ENCODE measurements at places on chromosomes 12 and 14.

- no peak for DNase-seq
Measured at GRCh38 chr14:81028461-81028860, 73.0 kb downstream of the TSHR start.

GRCh38 chr14:23404331-23404900, 3.7 kb downstream of the MYH6 start:
- DNase-seq: no peak

DNA sequence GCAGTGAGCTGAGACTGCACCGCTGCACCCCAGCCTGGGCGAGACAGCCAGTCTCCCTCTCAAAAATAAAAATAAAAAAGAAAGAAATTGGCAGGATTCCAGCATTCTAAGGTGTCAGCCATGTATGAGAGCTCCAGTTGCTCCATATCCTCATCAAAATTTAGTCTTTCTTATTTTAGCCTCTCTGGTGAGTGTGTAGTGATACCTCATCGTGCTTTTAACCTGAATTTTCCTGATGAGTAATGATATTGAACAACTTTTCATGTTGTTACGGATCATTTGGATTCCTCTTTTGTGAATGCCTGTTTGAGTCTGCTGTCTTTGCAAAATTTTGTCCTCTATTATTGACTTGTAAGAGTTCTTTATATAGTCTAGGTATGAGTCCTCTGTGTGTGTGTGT, 28.5 kb downstream of the CCDC60 start:
- no peak for DNase-seq

- DNase-seq: no peak
Measured at GRCh38 chr12:51549637-51550036, 41.4 kb upstream of the SCN8A start.

GRCh38 chr14:92563359-92563758, 49.8 kb downstream of the RIN3 start:
- no peak for DNase-seq

- no peak for DNase-seq
Measured at GRCh38 chr12:96670334-96670899, 181.0 kb downstream of the CFAP54 start.

DNA sequence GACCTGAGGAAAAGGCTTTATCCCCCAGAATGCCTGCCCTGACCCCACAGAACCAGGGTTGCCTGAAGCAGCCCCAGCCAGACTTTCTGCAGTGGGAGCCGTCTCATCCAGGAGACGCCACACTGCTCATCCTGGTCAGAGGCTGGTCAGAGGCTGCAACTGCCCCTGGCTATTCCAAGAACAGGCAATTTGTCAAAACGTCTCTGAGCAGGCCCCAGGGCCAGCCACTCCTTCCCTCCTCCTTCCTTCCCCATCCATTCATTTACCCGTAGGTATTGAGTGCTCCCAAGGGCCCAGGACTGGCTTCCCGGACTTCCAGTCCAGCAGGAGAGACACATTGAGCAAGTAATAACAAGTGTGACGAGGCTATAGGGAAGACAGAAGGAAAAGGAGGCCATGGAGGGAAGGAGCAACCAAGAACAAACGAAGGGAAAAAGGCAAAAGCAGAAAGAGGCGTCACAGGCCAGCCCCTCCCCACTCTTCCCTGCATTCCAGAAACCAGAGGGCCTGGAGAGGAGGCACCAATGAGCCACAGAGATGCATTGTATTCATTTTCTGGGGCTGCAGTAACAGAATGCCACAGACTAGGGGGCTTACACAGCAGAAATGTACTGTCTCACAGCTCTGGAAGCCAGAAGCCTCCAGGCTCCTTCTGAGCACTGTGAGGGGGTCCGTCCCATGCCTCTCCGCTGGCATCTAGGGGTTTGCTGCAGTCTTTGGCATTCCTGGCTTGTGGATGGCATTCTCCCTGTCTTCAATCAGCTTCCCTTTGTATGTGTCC, 21.0 kb upstream of the CD9 start:
- DNase-seq: no peak

- no peak for DNase-seq
Measured at GRCh38 chr14:75120541-75121291, 6.1 kb downstream of the NEK9 start.

DNA sequence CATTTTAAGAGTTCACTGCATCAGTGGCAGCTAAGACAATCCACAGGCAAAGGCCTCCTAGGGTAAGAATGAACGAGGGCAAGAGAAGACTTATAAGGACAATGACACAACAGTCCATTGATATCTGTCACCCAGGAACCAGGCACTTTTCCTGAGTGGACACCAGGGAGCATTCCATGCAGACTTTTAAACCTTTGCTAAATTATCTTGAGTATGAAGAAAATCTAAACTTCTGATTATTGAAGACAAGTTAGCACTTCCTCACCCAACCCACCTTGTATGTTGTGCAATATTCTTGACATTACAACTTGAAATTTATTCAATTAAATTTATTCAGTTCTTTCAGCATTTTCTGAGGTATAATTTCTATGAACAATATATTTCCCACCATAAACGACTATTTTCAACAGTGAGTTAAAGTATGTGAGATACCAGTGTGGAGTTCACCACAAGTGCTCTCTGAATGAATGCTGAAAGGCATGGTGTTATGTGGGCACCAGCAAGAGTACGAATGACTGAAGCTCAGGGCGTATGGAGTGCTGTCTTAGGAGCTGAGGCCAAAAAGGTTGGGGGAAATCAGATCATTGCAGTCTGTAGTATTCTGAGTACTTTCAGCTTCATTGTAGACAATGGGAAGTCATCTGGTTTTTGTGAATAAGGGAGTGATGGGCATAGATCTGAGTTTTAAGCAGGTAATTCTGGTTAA, 124.3 kb upstream of the LMNTD1 start:
- no peak for DNase-seq

DNA sequence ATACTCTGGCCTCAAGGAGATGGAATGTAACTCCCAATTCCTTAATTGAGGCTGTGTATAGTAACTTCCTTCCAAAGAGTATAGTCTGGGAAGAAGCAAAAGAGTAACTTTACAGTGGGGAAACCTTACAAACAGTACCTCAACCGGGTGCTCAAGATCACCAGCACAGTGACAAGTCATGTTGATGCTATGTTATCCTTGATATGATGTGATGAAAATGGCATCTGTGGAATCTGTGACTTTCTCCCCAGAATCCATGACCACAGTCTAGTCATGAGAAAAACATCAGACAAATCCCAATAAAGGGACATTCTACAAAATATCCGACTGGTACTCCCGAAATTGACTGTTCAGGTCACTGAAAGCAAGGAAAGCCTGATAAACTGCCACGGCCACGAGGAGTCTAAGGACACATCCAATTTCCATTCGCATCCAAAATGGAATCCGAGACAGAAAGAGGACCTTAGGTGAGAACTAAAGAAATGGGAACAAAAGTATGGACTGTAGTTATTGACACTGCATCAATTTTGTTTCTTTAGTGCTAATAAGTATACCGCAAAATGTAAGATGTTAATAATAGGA, 97.3 kb upstream of the FRMD6 start:
- DNase-seq: no peak

DNA sequence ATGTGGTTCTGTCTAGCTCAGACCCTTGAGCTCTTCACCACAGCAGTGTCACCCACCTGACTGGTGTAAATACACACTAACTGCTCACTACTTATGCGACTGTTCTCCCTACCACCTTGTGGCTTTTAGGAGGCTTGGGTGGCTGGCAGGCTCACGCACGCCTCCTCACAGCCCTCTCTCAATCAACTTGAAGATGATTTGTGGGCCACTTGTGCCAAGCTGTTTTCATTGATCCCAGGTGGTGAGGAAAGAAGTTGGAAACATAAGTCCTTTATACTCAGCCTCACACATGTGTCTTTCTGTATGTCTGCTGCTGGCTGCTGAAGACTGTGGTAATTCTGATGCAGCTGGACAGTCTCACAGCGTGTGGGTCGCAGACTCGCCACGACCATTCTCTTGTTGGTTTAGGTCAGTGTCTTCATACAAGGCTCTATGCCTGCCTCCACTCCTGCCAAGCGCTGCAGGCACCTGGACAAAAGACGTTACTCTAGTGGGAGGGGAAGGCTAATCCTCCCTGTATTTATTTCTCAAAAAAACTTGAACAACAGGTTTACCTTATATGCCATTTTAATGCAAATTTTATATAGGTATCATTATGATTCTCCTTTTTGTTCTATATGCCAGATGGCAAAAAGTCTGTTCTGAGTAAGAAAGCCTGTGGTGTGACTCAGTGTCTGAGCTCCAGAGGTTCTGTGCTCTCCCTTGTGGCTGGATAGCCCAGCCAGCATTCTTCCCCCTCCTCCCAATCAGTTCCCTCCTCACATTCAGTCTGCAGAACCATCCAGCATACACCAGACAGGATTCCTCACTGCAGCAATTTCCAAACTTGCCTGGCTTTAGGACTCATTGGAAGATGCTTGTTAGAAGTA, 115.6 kb downstream of the DIP2B start:
- DNase-seq: no peak

GRCh38 chr14:94864387-94865195, 94.7 kb upstream of the GSC start:
- DNase-seq: no peak

GRCh38 chr12:79692860-79693577, 2.3 kb upstream of the PAWR start:
- no peak for DNase-seq

- no peak for DNase-seq
Measured at GRCh38 chr12:123442774-123443173, 6.3 kb upstream of the RILPL2 start.

DNA sequence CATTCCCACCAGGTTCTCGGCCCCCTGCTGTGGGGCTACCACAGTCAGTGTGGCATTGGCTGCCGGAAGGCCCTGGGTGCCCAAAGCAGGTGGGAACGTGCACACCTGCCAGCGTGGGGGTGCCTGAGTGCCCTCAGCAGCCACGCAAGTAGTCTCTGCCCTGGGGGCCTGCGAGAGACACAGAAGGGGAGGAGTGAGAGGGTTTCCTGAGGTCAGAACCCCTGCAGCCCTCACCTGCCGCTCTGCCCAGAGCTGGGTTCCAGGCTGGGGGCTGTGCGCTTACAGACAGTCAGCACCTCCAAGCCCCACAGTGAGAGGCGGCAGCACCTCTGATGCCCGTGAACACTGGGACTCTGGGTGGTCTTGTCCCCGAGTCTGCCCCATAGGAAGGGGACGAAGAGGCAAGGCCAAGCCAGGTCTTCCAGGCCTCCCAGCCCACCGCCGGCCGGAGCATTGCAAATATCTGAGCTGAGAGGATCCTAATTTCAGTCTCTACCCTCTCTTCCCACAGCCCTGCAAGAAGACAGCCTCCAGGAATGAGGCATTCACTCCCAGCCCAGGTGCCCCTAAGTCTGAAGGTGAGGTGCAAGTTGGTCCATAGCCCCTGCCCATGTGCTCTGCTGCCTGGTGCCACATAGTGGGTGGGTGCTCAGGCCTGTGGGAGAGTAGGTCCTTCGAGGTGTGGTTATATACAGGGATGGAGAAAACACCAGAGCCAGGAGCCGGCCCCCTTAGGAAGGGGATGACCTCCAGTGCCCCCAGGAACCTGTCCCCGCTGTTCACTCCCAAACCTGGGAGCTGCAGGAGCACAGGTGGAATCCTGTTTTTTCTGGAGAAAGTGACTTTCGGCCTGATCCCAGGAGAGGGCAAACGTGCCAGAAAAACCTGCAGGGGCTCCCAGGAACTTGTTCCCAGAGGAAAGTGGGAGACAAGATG, 291.1 kb upstream of the RTL1 start:
- DNase-seq: no peak

DNA sequence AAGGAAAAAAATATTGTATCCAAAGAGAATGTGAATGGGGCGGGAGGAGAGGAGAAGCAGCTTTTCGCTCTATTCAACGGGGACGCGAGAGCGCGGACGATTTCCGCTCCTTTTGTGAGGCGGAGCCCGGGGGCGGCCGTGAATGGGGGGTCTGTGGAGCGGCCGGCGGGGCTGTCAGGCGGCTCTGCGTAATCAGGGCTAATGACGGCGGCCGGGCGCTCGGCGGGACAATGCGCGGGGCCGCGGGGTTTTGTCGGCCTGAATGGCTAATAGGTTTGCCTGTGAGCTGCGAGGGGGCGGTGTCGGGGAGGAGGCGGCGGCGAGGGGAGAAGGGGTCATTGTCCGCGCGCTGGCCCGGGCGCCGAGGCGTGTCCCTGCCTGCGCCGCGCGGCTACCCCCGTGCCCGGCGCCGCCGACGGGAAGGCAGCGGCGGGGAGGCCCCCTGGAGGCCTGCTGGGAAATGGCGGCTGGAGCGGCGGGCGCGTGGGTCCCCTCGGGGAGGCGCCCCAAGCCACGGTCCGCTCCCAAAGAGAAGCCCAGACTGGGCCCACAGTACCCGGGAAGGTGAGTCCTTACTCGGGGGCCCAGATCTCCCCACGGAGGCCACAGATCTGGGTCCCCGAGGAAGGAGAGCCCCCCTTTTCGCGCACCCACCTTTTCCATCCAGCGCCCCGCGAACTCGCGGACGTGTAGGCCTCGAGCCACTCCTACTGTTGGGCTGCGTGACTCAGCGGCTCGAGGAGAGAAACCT, 6.0 kb downstream of the SIX6 start:
- DNase-seq: no peak

DNA sequence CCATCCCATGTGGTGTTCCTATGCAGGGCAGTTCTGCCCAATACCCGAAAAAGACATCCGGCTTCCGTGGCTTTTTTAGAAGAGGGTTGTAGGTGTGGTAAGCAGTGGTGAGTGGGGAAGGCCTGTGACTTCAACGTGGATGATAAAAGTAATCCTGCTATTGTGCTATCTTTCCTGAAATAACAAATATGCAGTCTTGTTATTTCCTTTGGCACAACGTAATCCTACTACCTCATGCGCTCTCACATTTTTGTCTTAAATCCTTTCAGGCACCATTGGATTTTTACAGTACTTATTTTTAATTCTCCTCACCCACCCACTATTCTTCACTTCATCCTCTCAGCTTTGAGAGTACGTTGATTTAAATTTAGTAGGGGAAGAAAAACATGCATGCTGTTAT, 96.8 kb downstream of the IPO8 start:
- DNase-seq: no peak

- DNase-seq: no peak
Measured at GRCh38 chr12:106070611-106071010, 68.1 kb downstream of the NUAK1 start.

DNA sequence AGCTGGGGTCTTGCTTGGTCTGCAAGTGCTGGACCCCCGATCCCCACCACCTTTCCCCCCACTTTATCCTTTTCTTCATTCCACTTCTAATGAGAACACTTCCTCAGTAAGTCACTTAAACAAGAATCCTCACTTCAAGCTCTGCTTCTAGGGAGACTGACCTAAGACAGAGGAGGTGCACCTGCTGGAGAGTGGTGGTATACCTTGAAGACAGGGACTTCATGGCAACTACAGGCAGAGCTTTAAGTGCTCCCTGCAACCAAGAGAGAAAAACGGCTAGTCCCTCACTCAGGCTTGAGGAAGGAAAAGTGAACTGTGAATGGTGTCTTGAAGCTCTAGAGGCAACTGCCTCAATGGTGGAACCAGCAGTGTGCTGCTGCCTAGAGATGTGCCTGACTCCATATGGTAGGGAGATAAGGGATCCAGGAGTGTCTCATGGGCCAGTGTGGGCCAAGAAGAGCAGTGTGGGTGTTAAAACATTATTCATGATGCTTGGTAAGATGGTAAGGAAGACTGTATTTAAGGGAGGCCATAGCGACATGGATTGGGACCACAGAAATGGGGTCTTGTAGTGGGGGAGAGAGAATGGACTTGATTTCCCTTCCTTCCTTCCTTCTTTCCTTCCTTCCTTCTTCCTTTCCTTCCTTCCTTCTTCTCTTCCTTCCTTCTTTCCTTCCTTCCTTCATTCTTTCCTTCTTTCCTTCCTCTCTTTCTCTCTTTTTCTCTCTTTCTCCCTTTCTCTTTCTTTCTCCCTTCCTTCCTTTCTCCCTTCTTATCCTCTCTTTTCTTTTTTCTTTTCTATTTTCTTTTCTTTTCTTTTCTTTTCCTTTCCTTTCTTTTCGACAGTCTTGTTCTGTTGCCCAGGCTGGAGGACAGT, 96.2 kb upstream of the NAP1L1 start:
- DNase-seq: no peak

Data from stimulated activated naive CD4-positive, alpha-beta T cell (primary cell).